DMS79 treated with DMSO at 0.1 percent for 48 hours (cell line): ENCODE measurements at places on chromosomes 16 and 17.

DNA sequence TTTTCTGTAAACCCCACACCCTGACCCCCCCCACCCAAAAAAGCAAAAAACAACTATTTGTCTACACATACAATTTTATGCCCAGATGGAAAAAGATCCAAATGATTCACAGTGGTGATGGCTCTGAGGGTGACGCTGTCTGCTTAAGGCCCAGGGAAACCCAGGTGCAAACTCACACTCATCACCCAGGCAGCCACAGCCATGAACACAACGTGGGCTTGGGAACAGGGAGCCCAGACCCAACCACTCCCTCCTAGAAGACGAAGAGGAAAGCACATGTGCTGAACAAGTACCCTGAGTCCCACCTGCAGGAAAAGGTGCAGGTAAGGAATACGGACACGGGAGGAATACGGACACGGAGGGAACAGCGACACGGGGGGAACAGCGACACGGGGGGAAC is 5.4 kb downstream of the HBQ1 start:
- no peak for DNase-seq

GRCh38 chr16:15665107-15665506 is 15.1 kb downstream of the NDE1 start:
- DNase-seq, result no peak

DNA sequence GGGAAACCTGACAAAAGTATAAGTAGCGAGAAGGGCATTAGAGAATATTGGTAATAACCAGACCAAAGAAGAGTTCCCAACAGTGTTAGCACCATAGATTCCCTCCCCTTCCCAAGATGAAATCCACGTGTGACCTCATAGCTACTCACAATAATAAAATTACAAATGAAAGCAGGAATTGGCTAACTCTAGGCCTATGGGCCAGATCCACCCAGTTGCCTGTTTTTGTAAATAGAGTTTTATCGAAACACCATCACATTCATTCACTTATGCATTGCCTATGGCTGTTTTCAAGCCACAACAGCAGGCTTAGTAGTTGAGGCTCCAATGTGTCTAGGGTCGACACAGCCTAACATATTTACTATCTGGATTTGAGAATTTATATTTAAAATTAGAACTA is 7.8 kb downstream of the CPHXL start:
- DNase-seq, result no peak

DNA sequence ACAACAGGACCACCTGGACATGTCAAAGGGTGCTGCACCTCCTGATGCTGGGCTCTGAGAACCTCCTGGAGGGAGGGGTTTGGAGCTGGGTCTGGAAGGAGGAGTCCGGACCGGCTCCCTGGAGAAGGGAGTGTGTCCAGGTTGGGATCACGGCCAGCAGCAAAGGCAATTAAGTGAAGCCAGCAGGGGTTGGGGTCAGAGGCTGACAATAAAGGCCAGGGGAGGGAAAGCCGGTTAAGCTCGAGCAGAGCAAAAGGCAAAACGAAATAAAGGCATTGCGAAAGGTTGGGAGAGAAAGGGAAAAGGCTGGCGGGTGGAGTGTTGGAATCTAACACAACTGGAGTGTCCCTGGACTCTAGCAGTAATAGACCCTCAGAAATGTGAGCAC is 992 bp upstream of the CACNG4 start:
- DNase-seq, result no peak

- peak; percentile 40 for DNase-seq
Observed at GRCh38 chr17:42743595-42744282, 1.1 kb downstream of the EZH1 start.

DNA sequence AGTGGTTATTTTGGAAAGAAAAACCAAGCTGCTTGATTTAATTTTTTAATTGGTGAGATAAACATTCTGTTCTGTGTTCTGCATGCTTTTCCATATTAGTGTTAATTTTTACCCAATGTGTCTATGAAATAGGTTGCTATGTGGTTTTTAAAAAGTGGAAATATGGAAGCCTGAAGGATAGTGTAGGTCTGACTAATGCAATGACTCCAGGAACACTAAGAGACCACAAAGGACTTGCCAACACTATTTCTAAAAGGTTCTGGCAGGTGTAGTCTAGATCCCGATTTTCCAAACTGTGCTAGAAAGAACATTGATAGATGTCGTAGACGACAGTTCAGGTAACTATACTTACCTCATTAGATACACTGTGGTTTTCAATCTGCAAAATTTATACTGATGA is 877.4 kb upstream of the GOT2 start:
- no peak for DNase-seq

GRCh38 chr17:77609553-77610517 is 348.7 kb upstream of the TNRC6C start:
- no peak for DNase-seq

DNA sequence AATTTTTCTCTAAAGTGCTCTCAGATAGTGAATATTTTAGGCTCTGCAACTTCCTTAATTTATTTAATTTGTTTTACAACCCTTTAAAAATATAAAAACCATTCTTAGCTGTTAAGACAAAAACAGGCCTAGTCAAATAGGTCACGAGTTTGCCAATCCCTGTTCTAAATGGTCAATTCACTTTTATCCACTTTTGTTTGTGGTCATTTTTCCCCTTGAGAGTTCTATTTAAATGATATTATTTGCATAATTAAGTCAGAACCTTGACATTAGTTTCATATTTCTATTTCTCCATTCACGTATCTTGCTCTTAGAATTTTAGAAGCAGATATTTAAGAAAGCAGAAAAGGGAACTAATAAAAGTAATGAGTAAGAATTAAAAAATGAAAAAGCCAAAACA is 4.0 kb downstream of the AMFR start:
- no peak for DNase-seq

- no peak for DNase-seq
Observed at GRCh38 chr16:76370344-76370743, 93.1 kb downstream of the CNTNAP4 start.

GRCh38 chr17:81885454-81885853 is 5.9 kb downstream of the ALYREF start:
- DNase-seq, result no peak
